Stimulated activated CD4-positive, alpha-beta T cell treated with anti-CD3 and anti-CD28 coated beads, TNF-alpha, amount 100 ng/mL, for 1 hour (primary cell): ENCODE measurements at places on chromosomes 7 and 10.

DNA sequence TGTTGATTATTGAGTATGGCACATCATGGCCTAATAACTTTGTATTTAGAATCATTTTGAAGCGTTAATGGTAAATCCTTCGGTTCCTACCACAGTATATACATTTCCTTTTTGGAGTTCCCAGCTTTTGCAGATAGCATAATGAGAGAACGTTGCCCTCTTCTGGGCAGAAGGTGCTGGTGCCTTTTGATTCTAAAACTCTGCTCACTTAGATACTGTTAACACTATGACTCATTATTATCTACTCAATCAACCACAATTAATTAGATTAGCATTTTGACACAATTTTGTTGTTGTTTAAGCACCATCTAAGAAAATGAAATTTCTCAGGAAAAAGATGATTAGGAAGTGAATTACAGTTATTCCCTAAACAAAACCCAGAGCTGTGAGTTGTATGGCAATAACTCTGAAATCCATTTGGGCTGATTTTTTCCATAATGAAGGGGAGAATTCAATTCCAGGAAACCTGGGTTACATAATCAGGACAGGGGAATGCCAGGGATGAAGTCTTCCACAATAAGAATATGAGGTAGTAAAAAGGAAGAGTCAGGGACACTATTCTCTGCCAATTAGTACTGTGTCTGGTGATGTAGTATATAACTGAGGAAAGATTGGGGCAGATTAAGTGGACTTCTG, 11.5 kb upstream of the DLD start:
- DNase-seq, result no peak

DNA sequence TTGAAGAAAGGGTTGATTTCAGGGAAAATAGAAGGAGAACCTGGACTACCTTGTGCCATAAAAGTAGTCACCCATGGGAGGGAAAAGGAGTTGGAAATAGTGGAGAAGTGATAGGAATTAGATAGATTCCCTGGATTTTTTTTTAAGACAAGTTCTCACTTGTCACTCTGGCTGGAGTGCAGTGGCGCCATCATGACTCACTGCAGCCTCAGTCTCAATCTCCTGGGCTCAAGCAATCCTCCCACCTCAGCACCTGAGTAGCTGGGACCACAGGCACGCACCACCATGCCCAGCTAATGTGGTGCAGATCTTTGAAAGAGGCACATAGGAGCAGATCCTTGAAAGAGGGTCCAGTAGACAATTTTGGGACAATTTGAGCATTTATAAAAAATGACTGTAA, 9.5 kb upstream of the BLNK start:
- DNase-seq, result no peak

- DNase-seq, result no peak
Measured at GRCh38 chr10:107104026-107104652, 60.4 kb downstream of the SORCS1 start.

DNA sequence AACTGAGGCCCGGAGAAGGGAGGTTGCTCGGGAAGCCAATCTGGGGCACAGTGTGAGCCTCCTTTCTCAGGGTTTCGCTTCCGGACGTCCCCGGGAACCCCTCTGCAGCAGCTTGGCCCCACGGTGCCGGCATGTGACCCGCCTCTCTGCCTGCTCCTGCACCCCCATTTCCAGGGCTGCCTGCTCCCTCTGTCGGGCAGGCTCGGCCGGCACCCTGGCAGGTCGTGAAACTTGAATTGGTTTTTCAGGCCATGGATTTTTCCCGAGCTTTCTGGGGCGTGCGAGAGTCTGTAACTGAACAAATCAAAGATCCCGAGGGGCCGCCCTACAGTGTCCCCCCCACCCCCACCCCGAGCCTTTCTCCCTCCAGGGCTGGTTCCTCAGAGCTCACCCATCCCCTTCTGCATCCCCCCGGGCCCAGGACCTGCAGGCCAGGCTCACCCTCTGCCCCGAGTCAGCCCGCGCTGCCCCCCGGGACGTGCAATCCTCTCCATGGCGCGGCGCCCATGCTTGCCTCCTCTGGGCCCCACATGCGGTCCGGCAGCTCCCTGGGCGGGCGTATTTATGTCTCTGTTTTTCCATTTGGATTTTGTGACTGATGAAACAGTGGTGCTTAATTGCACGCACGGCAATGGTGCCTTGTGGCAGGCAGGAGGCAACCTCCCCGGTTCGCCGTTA, 58.1 kb downstream of the UNCX start:
- DNase-seq, result no peak

- DNase-seq, result no peak
Measured at GRCh38 chr10:108184114-108184513, 1019.6 kb upstream of the SORCS1 start.

DNA sequence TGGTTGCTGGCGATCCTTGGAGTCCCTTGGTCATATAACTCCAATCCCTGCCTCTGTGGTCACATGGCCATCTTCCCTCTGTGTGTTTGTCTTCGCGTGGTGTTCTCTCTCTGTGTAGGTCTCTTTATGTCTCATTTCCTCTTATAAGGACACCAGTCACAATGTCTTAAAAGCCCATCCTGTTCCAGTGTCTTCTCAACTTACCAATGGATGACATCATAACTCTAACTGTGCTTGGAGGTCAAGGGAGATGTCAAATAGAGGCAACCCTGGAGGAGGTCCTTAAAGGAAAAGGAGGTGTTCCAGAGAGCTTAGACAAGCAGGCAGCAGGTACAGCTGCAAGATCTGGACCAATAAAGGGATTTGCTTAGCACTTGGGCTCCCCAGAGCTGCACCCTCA, 143.0 kb downstream of the BUB3 start:
- DNase-seq, result no peak

GRCh38 chr10:60663850-60664249, 114.4 kb upstream of the CDK1 start:
- no peak for DNase-seq

- no peak for DNase-seq
Measured at GRCh38 chr7:70693321-70693685, 438.6 kb upstream of the GALNT17 start.

- DNase-seq, result no peak
Measured at GRCh38 chr7:37786741-37787569, 61.4 kb upstream of the NME8 start.

DNA sequence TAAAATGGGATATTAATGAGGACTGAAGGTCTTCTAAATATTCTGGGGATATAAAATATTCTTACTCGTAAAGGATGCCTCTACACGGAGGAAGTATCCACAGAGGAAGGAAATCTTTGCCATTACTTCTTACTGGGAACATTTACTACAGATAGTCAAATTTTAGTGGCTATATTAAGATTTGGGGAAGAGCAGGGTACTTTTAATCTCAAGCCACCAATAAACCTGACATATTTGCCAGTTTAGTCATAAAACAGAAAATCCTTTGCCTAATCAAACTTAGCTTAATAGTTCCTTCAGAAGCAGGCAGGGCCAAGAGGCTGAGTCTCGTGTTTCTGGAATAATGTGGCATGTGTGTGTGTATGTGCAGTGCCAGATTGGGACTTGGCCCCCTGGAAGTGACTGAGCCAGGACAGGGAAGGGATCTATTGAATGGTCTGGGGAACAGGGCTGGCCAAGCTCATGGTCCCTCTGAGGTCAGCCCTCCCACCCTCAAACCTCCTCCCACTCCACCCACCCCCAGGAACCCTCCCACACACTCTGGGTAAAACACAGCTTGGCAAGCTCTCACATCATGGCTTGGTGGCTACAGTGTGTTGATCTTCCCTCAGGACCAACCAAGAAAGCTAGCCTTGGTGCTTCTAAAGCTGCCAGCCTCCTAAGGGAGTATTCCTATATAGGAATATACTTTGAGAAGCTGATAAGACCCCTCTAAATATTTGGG, 1.6 kb upstream of the PIK3CG start:
- no peak for DNase-seq

GRCh38 chr10:94213001-94213530, 149.7 kb downstream of the NOC3L start:
- no peak for DNase-seq

GRCh38 chr7:5349005-5349380, 66.2 kb downstream of the SLC29A4 start:
- DNase-seq, result no peak

DNA sequence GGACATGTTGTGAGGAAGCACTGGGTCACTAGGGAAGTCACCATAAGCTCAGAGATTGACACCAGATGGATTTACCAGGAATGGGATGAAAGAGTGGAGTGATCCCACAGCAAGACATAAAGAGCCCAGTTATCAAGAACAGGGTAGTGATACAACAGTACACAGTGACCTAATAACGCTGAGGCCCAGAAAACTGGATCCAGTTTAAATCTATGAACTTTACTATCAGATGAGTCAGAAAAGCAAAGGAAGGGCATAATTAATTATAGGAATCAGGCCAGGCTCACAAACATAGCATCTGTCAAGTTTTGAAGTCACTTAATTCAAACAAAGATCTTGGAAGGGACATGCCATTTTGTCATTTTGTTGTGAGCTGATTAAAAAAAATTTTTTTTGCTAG, 73.5 kb downstream of the LRRN3 start:
- DNase-seq, result no peak
